ENCODE measurements at places on chromosomes 11 and 22.

- no peak for DNase-seq
These were observed 53.7 kb downstream of the HIPK3 start for GRCh38 chr11:33310720-33311500.

DNA sequence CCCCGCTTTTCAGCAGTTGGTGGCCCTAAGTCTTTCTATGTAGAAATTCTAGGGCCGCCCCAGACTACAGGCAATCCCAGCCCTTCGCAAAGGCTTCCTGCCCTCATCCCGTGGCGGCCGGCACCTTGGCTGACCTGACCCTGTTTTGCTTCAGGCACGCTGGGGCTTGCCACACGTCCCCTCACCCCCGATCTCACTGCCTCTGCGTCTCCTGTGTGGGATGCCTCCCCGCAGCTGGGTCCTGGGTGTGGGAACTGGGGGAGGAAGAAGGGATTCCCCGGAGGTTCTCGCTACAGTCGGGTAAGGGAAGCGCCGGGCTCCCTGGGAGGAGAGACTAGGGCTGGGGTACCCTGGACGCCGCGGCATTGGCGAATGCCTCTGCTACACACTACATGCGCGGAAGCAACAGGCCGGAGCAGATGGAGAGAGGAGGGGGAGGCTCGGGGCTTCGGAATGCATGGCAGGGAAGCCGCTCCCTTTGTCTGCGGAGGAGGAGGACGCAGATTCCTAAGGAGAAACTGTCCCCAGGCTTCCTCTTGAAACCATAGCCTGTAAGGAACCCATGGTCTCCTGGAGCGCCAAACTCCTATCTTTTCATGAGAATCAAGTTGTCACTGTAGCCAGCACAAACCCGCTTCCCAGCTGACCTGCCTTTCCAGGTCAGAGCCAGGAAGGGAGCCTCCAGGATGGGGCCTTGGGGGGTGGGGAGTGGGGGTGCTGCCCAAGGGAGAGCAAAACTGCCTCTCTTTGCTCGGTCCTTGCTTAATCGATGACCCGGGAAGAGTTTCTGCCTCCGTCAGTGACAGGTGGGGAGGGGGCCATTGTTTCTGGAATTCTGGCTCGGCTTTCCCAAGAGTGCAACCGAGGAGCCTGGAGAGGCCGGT, 1.4 kb downstream of the DTX4 start:
- DNase-seq: peak; percentile 54

DNA sequence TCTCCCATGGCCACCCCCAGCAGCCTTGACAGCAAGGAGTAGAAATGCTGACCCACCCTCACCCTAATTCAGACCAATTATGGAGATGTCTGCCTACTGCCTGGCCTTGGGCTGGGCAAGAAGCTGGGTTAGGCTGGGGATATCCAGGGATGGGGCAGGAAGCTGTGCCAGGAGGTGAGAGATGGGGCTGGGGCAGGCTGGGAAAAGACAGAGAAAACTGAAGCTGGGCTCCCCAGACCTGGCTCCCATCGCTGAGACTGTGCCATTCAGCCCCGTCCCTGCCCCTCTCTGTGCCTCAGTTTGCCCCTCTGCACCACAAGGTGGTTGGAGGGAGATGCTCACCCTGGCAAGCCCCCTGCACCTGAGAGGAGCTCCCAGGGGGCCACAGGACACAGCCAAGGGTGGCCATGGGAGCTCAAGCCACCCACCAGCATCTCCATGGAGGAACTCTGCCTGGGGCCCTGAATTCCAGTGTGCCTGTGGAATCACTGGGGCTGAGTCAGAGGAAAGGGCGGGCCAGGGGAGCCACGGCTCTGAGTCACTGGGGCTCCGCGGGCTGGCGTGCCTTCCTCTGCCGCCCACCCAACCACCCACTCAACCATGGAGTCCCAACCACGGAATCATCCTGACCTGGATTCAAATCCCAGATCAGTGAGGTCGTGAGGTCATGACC, 6.0 kb upstream of the CARD10 start:
- DNase-seq: no peak

DNA sequence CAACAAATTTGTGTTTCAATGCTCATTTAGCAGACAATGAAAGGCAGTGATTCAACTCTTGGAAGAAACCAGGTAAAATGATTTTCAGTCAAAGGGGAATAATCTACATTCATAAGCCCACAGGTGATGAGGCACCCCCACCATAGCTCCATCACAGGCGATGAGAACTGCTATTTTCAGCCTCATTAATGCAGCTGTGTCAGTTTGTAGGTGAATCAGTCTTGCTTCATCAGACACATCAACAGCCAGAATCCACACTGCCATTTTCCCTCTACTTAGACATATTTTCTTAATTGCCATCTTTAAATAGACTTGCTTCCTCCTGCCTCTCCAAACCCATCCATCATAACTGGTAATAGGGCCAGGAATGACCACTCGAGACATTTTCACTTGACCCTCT, 701.0 kb downstream of the OPCML start:
- DNase-seq: no peak

- DNase-seq: no peak
These were observed 17.3 kb upstream of the CSTF3 start for GRCh38 chr11:33178443-33179180.

- DNase-seq: no peak
These were observed 159.9 kb upstream of the GRK3 start for GRCh38 chr22:25404556-25404927.

DNA sequence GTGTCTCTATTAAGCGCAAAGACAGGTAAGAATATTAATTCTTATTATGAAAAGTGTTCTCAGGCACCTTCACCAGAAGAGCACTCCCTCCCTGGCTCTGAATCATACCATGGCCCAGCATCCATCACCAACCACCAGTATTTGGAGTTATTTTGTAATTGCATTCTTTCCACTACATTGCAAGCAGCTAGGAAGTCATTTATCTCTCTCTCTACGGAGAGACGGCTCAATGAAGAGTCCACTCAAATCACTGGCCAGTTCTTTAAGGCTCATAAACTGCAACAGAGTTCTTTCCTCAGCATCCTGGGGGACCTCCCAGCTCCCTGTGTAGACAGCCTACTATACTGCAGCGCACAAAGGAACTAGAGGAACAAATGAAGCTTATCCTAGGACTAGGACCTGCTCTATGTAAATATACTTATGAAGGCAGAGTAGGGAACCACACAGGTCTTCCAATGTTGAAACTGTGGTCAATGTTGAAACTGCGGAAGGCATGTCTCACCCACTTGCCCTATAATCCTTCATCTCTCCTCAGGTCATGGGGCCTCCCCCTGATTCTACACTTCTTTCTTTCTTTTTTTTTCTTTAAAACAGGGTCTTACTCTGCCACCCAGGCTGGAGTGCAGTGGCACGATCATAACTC, 63.4 kb downstream of the AAMDC start:
- no peak for DNase-seq

- peak; percentile 43 for DNase-seq
These were observed 1089.3 kb downstream of the FAM181B start for GRCh38 chr11:81644239-81644840.

DNA sequence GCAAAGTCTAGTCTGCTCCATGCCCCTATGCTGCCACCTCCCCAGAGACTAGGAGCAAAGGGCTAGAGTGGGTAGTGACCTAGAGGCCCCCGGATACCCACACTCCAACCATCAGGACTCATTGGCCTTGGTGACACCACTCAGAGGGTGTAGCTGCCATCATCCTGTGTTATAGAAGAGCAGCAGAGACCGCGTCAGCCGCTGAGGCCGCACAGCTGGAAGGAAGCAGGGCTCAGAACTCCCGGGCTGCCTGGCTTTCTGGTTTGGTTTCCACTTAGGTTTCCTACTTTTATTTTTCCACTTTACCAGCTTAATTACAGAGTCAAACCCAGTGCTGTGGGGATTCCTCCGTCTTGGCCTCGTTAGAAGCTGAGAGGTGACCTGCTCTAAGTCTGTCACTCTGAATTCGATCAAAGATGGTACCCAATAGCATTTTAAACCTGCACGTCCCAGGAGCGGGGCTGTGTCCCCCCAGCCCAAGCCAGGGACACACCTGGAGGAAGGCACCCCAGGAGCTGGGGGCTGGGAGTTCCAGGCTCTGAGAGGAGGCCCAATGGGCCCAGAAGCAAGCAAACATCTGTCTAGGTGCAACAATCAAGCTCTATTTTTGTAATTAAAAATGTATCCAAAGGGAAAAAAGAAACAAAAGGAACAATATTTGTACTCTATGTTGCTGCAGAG, 2.1 kb upstream of the CDKN1C start:
- DNase-seq: no peak

DNA sequence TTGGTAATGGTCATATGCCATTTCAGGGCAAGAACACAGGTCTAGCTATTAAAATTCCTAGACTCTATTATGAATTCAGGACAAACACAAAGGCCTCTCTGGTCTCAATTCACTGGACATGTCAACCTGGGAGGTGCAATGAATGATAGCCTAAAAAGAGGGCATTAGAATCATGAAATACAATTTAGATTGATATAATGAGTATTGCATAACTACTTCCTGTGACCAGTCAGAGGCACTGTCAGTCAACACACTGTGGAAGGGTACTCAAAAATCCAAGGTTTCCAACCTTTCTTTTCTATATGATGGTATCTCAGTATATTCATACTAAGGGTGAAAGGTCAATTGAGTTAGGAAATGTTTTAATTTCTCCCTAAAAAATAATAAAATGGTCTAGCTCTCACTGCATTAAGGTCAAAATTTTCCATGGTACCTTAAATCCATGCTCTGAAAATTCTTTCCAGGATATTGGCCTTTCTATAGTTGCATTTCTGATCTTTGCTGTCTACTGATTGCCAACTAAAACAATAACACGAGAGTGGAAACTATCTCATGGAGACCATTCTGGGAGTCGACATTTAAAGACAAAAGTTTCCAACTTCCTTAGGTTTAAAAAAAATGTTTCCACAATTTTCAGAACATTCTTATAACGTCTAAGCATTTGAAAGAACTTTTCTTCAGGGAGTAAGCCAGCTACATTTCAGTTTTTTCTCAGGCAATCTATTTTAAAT, 81.7 kb upstream of the APOA1 start:
- DNase-seq: no peak

DNA sequence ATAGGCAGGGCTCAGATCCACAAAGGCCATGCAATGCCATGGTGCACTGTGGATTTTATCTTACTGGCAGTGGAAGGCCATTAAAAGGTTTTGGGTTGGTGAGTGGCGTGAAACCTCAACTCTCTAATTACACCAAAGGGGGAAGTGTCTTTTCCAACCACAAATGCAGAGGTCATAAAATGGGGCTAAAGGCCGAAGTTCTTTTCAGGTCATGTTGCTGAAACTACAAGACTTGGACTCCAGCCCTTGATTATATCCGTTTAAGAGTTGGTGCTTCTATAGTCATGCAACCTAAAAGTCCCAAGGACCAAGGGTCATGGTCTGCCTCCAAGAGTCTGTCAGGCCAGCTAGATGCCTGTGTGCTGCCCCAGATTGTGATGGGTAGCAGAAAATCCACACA, 434.3 kb downstream of the RAB38 start:
- no peak for DNase-seq

- DNase-seq: peak; percentile 42
These were observed 802 bp downstream of the TENM4 start for GRCh38 chr11:79439886-79440570.

DNA sequence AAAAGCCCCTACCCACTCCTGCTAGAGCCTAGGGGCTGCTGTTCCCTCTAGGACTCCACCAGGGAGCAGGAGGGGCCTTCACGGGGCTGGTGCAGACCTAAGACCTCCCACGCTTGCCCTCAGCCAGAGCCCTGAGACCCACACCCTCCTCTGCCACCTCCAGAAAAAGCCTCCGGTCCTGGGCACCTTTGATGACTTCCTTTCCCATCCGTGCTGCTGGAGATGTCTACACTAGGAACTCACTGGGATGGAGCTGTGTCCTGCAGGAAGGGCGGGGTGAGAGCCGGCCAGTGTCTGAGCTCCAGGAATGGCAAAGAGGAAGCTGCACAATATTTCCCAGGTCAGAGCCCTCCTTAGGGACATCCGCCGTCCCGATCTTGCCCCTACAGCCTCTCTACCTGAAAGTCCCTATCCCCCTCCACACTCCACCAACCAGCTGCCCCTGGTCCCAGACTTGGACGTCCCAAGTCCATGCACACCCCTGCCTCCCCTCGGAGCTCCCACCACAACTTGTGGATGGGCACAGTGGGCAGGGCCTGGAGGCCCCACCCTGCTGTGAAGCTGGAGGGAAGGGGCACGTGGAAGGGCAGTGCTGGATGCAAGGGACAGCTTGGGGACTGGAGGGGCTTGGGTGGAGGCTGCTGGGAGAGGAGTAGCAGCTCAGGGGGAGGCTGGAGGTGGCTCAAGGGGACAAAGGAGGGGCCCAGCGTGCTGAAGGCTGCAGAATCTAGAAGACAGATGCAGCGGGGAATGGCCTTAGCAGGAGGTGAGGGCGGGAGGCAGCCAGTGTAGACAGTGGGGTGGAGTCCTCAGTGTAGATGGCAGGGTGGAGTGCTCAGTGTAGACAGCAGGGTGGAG, 13.5 kb upstream of the LRP5 start:
- DNase-seq: no peak

DNA sequence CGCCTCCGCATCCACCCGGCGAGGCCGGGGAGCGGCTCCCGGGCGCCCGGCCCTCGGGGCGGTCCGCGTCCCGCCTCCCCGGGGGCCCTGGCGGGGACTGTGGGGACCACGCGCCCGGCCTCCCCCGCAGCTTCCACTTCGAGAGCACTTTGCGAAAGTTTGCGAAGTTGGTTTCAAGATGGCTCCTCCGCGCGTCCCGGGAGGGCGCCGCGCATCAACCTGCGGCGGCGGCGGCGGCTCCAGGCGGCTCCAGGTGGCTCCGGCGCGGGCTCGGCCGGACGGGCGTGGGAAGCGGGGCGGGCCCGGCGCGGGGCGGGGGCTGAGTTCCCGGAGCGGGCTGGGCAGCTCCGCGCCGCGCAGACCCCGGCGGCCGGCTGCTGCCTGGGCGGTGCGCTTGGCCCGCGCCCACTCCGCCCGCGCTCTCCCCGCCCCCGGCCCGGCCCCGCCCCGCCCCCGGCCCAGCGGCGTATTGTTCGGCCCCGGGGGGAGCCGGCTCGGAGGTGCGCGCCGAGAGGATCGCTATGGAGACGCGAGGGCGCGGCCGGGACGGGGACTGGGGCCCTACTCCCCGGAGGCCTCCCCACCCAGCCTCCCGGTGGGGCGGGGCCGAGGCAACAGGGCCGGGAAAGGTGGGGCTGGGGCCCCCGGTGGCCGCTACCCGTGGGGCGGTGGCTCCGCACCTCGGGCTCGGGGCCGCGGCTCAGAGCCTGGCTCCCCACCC, at the start of gene CELSR1:
Gene CELSR1 (minus strand): TSS at position 396 of the 721 bp plus-strand sequence. CDS start 450 bp downstream, outside the sequence.
- DNase-seq: no peak

DNA sequence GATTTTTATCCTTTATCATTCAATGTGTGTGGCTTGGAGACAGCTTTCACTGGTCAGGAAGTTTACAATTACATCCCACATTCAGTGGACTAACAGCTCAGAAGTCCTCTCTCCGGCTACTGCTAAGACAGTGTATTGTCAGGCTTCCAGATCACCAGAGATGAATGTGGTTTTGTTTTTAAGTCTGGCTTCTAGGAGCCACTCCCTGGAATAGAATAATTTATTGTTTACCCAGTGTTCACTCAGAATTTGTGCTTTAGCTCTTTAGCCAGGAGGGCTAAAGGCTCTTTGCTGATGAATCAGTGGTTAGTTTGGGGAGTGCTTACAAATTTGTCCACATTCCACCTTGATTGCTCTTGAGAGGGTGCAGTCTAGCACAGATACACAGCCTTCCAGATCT, 26.5 kb downstream of the TRIM77 start:
- no peak for DNase-seq

- no peak for DNase-seq
These were observed 75.7 kb downstream of the MPPED1 start for GRCh38 chr22:43487311-43488030.

All from testis (tissue), 5 donors.